Activated CD8-positive, alpha-beta memory T cell treated with anti-CD3 and anti-CD28 coated beads for 4 hours (primary cell): ENCODE measurements at places on chromosomes 1 and 21.
A peak's percentile ranks its signal among the peaks of the same experiment; 100 is the strongest.

DNA sequence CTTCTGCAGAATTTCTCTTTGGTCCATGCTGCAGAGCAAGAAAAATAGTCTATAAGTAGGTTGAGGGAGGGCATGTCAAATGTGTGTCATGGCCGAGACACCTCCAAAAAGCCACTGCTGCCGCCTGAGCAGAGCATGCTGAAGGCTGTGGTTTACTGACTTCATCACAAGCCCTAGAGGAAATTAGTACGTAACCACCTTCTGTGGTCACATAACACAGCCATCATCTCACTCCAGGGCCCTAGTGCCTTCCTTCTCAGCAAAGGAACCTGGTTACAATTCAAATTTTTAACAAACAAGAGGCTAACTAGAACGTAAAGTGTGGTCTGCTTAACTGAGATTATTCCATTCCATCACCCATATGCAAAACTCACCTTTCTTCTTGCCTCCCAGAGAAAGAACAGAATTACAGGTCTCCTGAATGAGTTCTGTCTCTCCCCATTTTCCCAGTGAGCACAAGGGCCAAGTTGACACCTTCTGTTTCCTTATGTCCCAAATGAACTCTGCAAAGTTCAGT lies at the start of gene PTPN22:
TSS of gene PTPN22 (minus strand) at position 116 of the 517 bp plus-strand sequence.
- DNase-seq = peak; percentile 80

DNA sequence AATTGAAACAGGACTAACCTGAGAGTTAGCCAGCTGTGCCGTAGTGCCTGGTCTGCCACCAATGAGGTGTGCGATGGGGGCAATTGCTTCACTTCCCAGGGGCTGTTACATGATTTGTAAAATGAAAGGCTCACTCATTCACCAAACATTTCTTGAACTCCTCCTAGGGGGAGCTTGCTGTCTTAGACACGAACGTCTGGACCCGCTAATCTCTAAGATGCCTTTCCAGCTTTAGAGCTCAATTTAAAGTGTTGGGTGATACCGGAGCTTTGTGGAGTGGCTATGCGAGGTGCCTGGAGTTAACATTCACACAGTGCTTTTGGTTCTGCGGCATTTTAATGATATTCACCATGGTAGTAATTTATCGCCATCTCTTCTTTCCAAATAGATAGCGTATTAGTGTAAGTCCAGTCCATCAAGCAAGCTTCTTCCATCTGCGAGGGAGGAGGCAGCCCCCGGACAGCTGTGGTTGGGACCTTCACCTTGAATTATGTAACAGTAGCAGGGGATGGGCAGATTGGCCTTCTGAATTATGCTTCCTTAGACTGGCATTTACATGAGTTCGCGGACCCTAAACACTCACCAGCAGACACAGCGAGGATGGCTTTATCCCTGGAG lies 179.9 kb downstream of the ADSS2 start:
- no peak for DNase-seq

DNA sequence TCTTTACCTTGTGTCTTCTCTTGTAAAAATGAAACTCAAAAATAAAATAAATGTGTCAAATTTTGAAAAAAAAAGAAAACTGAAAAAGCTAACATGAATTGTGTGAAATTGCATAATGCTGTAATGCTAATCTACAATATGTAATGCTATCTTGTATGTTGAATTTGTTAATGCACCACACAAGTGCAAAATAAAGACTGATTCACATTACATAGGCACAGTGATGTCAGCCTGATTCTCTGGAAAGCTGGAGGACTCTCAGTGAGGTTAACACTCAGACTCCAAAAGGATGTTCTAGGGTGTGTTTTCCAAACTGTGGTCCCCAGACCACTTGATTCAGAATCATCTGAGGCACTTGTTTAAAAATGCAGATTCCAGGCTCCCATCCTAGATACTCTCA lies 25.6 kb downstream of the SYT11 start:
- no peak for DNase-seq

GRCh38 chr21:35266546-35266945 lies 217.4 kb upstream of the RUNX1 start:
- DNase-seq = no peak

DNA sequence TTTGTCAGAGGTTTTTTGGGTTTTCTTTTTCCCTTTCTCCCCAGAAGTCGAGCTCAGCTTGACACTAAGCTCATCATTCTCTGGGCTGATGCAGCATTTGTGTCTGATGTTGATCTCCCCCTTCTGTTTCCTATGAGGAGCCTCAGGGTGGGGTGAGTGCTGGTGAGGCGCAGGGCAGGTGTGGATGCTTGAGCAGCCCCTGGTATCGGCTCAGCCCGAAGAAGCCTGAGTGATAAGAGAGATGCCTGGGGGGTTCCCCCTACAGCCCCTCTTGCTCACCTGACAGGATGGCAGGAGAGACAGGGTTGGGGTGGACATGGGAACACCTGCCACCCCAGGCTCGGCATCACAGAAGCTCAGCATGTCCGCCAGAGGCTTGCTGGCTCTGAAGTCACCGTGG lies 239.0 kb downstream of the RHOU start:
- no peak for DNase-seq

DNA sequence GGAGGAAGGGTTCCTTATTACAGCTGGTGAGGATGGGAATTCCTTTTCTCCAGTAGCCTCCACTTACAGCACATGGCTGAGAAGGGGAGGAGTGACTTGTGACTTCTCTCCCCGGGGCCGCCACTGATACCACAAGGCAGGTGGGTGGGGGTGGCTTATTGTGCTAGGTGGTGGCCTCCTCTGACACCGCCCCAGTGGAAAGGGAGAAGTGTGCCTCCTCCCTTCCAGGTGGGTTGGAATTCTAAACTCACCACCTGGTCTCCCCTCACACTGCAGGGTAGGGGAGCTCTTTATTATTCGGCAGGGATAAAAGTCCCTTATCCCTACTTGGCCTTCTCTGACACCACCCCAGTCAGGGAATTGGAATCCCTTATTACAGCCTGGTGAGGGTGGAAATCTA lies 89.5 kb downstream of the CCDC30 start:
- DNase-seq = no peak

GRCh38 chr1:156675210-156676113 lies 1.7 kb downstream of the NES start:
- no peak for DNase-seq

- DNase-seq = no peak
Observed at GRCh38 chr1:221515496-221515895, 226.4 kb downstream of the DUSP10 start.

DNA sequence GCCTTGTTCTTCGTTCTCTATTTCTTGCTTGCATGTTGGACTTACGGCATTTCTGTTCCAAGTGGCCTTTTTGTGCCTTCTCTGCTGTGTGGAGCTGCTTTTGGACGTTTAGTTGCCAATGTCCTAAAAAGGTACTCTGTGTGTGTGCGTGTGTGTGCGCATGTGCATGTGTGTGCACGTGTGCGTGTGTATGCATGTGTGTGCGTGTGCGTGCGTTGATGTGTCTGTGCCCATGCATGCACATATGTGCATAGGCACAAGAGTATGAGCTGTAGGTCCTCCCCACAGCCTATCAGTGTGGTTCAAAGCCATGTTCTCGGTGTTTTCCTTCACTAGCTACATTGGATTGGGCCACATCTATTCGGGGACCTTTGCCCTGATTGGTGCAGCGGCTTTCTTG lies 13.7 kb downstream of the NPPA start:
- DNase-seq = no peak

- DNase-seq = no peak
Observed at GRCh38 chr1:153527023-153527682, 8.6 kb downstream of the S100A6 start.

GRCh38 chr21:34504595-34504994 lies 7.4 kb downstream of the KCNE1 start:
- no peak for DNase-seq

GRCh38 chr21:44944596-44944995 lies 4.8 kb downstream of the SLX9 start:
- no peak for DNase-seq

- DNase-seq = no peak
Observed at GRCh38 chr1:53662169-53662568, 76.8 kb downstream of the GLIS1 start.

DNA sequence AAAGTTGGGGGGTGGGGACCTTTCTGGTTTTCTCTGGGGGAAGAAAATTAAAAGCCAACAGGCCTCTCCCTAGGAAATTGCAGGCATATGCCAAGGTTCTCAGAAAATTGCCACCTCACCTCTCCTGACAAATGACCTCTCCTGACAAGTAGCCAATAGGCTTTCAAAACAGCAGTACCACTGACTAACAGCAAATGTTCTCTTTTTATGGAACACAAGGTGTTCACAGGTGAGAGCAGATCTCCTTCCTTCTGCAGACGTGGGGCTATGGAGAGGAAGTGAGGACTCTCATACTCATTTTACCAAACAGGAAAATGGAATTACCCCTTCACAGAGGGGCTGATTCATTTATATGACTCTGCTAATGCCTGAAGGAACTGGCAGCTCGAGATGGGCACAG lies 32.7 kb upstream of the SUCO start:
- DNase-seq = no peak

DNA sequence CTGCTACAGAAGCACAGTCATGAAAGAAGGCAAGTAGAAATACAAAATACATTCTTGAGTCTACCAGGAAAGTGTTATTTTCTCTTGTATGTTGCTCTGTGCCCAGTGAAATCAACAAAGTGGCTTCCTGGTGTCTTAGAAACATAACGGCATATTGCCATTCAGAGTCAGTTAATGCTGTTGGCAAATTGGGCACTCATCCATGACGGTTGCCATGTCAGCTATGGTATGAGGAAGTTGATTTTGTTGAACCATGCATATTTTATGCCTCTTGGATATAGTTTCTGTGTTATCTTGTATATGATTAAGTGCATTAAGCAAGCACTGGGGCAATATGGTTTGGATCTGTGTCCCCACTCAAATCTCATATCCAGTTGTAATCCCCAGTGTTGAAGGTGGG lies 153.1 kb upstream of the CXADR start:
- no peak for DNase-seq

DNA sequence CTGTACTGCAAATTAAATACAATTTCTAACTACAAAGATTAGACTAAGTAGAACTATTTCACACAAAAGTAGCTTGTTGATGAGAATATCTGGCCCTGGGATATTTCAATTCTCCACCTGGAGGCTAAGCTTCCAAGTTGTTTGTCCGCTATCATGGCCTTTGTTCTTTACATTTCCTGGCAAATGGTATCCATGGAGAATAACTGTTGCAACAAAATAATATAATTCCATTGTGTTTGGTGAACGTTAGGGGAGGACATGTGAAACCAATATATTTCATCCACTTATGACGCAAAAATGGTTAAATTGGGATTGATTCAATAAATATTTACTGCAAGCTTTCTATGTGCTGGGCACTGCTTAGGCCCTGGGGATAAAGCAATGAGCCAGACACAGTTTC lies 565.4 kb downstream of the PTPRC start:
- DNase-seq = no peak

DNA sequence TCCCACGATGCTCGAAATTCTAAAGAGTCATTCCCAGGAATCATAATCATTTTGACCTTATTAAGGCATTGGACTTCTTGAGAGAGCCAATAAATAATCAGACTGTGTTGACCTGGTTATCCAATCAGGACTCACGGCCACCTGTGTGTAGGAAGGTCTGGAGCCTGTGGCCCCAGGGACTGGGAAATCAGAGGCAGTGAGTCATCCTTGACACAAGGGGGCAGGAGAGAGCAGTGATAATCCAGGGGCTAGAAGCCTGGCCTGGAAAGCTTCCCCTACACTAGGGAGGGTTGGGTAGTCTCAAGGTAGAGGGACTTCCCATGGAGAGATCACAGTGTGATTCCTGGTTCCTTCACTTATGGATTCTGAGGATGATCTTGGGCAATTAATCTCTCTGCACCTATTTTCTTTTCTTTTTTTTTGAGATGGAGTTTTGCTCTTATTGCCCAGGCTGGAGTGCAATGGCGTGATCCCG lies 4.7 kb downstream of the MR1 start:
- no peak for DNase-seq

DNA sequence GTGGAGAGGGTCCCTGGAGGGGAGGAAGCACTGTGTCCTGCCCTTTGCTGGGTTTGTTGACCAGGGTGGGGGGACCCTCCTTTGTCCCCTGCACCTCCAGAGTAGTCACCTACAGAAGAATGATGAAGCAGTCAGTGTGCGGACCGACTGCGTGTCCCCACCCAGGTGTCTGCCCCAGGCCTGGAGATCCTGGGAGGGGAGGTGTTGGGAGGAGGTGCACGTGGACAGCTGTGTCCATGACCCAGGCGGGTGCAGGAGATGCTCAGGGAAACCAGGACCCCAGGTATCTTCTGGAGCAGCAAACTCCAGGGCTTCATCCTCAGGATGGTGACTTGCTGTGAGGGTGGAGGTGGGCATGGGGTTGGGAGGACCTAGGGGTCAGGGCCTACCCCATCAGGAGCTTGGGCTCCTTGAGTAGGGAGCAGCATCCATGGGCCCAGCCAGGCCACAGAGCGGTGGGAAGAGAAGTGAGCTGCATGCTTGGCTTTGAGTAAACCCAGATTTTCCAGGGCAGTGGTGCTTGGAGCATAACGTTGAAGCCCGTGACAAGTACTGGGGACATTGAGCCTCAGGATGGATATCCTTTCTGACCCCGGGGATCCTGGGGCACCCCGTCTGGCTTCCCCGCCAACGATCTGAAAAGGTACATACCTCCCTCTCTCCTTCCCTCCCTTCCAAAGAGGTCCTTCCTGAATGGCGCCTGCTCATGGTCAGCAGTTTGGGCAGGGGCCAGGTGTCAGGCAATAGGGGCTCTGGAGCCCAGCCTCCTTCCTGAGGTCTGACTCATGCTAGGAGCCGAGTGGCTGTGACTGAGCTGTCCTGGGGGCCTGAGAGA lies 13.7 kb downstream of the ACTRT2 start:
- DNase-seq = no peak

- DNase-seq = no peak
Observed at GRCh38 chr1:30760596-30761324, 3.2 kb upstream of the LAPTM5 start.

DNA sequence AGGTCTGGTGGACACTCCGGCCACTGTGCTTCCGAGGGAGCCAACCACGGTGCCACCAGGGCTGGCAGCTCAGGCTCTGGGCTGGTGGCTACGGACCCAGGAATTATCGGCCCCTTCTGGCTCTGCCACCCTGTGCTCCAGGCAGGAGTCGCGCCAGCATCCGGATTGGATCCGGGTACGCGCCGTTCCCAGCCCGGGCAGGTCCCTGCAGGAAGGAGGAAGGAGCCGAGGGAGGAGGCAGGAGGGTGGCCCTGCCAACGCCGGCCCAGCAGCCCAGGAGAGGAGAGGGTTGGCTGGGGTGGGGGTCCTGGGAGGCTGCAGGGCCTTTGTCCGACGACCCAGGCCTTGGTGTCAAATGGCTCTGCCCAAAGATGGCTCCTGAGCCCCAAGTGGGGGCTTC lies 160.5 kb downstream of the CASZ1 start:
- no peak for DNase-seq

- DNase-seq = no peak
Observed at GRCh38 chr21:32403201-32403777, 9.2 kb upstream of the EVA1C start.

DNA sequence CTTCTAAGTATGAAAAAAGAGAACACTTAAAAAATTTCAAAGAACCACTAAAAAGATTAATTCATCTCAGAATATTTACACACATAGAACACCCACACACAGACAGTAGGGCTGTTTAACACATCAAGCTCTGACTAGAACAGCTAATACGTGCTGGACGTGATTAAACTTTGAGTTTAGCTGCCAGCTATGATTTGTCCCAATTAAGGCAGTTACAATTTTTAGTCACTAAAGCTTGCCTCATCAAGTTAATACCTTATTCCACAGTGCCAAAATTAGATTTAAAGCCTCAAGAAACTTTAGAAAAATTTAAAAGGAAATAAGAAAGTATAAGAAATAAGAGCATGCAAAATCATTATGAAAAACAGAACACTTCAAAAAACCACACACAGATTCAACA lies 18.9 kb downstream of the SLC16A1 start:
- no peak for DNase-seq

GRCh38 chr1:47866601-47867437 lies 130.4 kb downstream of the TRABD2B start:
- no peak for DNase-seq

- DNase-seq = no peak
Observed at GRCh38 chr1:205582471-205583291, 49.1 kb downstream of the ELK4 start.
